ENCODE measurements at places on chromosomes 4 and X.

- no peak for DNase-seq
These were observed 41.6 kb downstream of the CPEB2 start for GRCh38 chr4:15043922-15044321.

- no peak for DNase-seq
These were observed 1365.8 kb upstream of the DIAPH2 start for GRCh38 chrX:95318882-95319281.

- no peak for DNase-seq
These were observed 75.9 kb downstream of the SPATA18 start for GRCh38 chr4:52126966-52127365.

DNA sequence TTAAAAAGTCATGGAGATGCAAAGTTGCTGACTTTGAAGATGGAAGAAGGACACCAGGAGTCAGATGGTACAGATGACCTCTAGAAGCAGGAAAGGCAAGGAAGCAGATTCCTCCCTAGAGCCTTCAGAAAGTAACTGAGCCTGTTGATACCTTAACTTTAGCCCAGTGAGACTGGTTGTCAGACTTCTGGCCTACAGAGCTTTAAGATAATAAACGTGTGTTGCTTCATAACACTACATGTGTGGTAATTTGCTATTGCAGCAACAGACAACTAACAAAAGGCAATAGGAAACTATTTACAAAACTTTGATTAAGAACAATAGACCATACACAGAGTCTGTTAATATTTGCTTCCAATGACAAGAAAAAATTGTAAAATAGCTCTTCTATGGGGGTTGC, 102.0 kb upstream of the USP38 start:
- DNase-seq, result no peak

DNA sequence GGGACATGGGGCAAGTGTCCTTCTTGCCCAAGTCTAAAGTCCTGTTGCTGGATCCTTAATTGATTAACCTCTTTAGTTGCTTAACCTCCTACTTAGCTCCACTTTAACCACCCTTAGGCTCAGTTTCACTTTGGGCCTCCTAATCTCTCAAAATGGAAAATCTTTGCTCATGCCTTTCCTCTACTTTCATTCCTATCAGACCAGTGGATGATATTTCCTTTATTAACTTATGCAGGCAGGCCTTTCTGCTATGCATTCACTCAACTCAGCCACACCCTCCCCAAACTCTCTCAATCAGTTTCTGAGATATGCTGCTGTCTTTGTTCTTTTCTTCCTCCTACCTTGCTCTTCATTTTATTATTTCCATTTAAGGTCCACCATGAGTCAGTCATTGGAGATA, 14.4 kb upstream of the ARSJ start:
- DNase-seq, result no peak

DNA sequence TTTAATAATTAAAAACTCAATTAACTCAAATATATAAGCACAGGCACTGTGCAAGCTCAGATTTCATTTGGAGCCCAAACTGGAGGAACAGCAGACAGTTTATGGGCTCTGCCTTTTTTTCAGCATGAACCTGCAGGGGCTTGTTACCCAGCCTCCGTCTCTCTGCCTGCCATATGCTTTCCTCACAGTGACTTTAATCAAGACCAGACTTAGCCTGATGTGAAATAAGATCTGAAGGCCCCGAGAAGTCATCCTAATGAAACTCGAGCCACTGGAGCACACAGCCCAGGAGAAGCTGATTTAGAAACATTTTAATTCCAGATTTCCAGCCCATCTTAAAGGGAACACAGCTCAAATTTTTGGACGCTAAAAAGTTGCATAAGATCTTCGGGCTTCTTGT, 55.6 kb downstream of the SPATA18 start:
- no peak for DNase-seq
